Ascending aorta (tissue), 2 donors: ENCODE measurements at places on chromosomes 5 and 9. TPM values are rescaled to one million over a fixed set of nuclear protein-coding genes. Genes with fewer than 3 reads are reported as not detected.

CARD6 gene
- total RNA-seq: 8.2 TPM

TAF11L11 gene
- total RNA-seq: not detected

SPATA31C1 gene
- not detected for total RNA-seq

CDH12 gene
- 0.11 TPM for total RNA-seq

CTXN3 gene
- total RNA-seq: not detected

TOMM5 gene
- 64.5 TPM for total RNA-seq

SPAG8 gene
- total RNA-seq: not detected

RNF183 gene
- total RNA-seq: not detected

GRCh38 chr5:1702318-1702717 lies 97.3 kb downstream of the MRPL36 start:
- no peaks in the 10 kb centered on the region for H3K36me3 ChIP-seq
- no peak overlapping the region for H3K4me3 ChIP-seq
- H3K4me1 ChIP-seq: no peaks in the 10 kb centered on the region
- no peak overlapping the region for H3K27ac ChIP-seq

DNA sequence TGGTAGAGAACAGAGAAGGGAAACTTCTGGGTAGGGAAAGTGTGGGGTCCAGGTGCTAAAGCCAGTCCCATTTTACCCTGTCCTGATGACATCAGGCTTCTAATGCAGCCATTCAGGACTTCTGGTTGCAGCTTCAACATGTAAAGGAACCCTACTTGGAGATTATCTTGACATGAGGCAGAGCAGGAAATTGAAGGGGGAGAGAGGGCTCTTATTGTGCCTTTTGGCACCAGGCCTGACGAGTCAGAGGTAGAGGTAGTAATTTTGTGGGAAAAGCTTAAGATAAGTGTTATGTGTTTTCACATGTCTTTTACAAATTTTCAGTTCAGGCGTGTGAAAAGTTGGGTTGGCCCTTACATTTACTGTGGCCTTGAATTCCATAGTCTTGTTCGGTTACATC lies 102.4 kb upstream of the APC start:
- H3K4me1 ChIP-seq: no peaks in the 10 kb centered on the region
- no peaks in the 10 kb centered on the region for H3K27me3 ChIP-seq
- no peaks in the 10 kb centered on the region for H3K36me3 ChIP-seq
- no peak overlapping the region for H3K27ac ChIP-seq

GRCh38 chr5:124570285-124571035 lies 176.0 kb downstream of the ZNF608 start:
- H3K27me3 ChIP-seq: no peaks in the 10 kb centered on the region
- H3K36me3 ChIP-seq: no peaks in the 10 kb centered on the region
- no peak overlapping the region for H3K27ac ChIP-seq
- no peak overlapping the region for H3K4me3 ChIP-seq
- no peak for DNase-seq

DNA sequence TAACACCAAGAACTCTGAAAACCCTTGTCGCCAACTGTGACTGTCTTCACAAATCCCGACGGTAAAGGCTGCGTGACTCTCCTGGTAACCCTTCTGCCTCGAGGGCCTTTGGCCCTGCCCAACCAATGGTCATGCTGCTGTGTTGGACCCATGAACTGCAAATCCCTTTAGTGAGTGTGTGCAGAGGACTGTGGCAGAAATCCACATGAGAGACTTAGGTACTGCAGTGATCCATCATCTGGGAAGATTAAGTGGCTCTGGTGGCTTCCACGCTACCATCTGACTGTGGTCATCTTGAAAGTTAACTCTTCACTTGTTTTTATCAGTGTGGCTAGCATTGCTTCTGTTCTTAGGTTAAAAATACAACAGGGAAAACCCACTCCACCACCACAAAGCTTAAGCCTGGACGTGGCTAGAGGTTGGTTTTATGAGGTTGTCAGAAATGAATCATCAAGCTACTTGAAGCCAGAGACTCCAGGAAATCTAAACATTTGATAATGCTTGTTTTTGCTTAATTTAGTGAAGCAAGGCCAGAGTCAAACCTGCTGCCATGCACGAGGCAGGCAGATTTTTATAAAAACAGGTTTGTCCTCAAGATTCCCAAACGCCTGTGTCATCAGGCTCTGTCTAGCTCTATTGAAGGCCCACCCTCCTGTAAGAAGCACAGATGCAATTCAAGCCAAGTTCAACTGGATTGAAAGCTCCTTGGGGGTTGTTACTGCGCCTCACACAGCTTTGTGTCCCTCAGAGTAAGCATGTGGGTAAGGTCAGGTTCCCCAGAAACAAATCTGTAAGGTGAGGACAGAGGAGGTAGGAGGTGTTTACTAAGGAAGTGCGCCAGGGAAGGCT lies 52.7 kb upstream of the ERCC6L2 start:
- no peaks in the 10 kb centered on the region for H3K36me3 ChIP-seq
- H3K27ac ChIP-seq: peak overlapping the region; percentile 10
- DNase-seq: no peak
- no peak overlapping the region for H3K4me3 ChIP-seq
- H3K27me3 ChIP-seq: no peaks in the 10 kb centered on the region
- H3K4me1 ChIP-seq: peaks cover 5% of the 10 kb centered on the region

GRCh38 chr9:81427870-81428269 lies 261.5 kb downstream of the TLE1 start:
- H3K4me3 ChIP-seq: no peak overlapping the region
- no peaks in the 10 kb centered on the region for H3K36me3 ChIP-seq
- no peaks in the 10 kb centered on the region for H3K27me3 ChIP-seq
- no peaks in the 10 kb centered on the region for H3K4me1 ChIP-seq
- no peak overlapping the region for H3K27ac ChIP-seq

DNA sequence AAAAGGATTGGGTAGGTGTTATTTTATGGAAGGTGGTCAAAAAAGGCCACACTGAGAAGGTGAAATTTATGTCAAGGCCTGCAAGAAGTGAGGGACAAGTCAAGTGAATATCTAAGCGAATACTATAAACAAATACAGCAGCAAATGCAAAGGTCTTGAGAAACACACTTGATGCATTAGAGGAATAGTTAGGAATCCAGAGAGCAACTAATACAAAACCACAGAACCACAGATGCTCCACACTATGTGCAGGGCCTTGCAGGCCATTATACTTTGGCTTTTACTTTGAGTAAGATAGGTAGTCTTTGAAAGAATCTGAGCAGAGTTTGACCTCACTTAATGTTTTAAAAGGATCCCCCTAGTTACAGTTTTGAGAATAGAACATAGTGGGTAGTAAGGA lies 4.6 kb downstream of the ZNF622 start:
- H3K4me1 ChIP-seq: peaks cover 12% of the 10 kb centered on the region
- no peaks in the 10 kb centered on the region for H3K27me3 ChIP-seq
- H3K27ac ChIP-seq: no peak overlapping the region

GRCh38 chr9:84310883-84311282 lies 29.7 kb downstream of the SLC28A3 start:
- H3K27me3 ChIP-seq: no peaks in the 10 kb centered on the region
- DNase-seq: no peak
- H3K4me3 ChIP-seq: no peak overlapping the region

DNA sequence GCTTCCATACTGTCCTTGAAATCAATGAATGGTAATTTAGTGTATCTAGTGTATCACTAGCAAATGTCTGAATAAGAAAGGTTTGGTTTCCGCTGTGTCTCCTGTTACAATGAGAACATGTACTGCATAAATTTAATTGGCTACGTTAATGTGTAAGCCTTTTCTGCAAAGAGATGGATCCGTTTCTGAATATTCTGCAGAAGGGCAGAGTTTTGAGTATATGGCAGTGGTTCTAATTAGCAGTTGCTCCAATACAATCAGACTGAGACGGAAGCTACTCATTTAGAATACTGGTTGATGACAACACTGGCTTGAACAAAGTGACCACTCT lies 555 bp upstream of the PCDHGC4 start:
- H3K4me1 ChIP-seq: peaks cover 18% of the 10 kb centered on the region
- peak overlapping the region; percentile 45 for H3K4me3 ChIP-seq
- H3K27ac ChIP-seq: no peak overlapping the region
- peaks cover 9% of the 10 kb centered on the region for H3K36me3 ChIP-seq
- no peak for DNase-seq

DNA sequence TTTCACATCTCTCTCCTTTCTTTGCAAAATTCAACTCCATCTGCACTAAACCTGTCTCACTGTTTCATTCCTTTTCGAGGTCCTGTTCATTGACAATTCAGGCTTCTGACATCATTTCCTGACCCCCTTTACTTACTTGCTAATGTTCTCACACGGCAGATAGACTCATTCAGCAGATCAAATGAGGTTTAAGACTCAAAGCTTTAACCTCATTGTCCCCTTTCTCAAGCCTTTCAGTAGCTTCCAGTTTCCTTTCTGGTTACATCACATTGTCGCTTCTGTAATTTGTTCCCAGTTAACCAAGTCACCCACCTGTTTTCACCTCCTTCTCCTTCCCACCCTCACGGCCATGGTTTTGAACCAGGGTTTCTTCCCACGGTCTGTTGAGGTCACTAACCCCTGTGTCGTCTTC lies 143.4 kb upstream of the OTULINL start:
- H3K27ac ChIP-seq: no peak overlapping the region
- H3K4me1 ChIP-seq: peaks cover 7% of the 10 kb centered on the region
- no peaks in the 10 kb centered on the region for H3K36me3 ChIP-seq
- H3K27me3 ChIP-seq: no peaks in the 10 kb centered on the region
- H3K4me3 ChIP-seq: no peak overlapping the region
- DNase-seq: no peak

- no peaks in the 10 kb centered on the region for H3K36me3 ChIP-seq
- peaks cover 13% of the 10 kb centered on the region for H3K4me1 ChIP-seq
- H3K4me3 ChIP-seq: no peak overlapping the region
- H3K27me3 ChIP-seq: no peaks in the 10 kb centered on the region
These were observed 71.9 kb downstream of the DAPK1 start for GRCh38 chr9:87569518-87569917.

DNA sequence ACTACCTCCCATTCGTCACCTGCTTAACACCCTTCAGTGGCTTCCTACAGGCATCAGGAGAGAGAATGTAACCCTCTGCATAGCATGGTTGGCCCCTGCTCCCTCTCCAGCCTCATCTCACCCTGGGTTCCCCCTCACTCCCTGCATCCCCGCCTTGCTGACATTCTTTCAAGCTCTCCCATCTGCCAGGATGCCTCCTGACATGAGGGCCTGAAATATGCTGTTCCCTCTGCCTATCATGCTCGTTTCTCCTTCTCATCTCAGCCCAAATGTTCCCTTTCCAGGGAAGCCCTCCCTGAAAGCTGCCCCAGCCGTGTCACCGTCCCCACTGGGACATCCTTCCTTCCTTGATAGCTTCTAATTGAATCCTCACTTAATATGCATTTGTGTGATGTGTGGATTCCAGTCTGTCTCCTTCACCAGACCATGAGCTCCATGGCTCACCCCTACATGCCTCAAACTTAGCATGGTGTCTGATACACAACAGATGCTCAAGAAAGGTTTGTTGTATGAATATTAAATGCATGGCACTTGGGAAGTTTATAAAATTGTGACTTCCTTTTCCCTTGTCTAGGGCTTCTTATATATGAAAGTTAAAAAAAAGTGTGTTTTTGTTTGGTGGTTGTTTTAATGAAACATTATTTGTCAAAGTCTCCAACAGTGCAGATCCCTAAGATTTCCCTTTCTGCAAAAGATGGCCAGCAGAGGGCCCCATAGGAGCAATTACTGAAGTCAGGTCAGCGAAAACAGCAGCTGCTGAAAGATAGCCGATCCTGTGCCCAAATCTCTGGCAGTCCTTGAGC lies 7.3 kb upstream of the C5orf58 start:
- peak; percentile 41 for DNase-seq
- no peak overlapping the region for H3K4me3 ChIP-seq
- no peaks in the 10 kb centered on the region for H3K36me3 ChIP-seq

DNA sequence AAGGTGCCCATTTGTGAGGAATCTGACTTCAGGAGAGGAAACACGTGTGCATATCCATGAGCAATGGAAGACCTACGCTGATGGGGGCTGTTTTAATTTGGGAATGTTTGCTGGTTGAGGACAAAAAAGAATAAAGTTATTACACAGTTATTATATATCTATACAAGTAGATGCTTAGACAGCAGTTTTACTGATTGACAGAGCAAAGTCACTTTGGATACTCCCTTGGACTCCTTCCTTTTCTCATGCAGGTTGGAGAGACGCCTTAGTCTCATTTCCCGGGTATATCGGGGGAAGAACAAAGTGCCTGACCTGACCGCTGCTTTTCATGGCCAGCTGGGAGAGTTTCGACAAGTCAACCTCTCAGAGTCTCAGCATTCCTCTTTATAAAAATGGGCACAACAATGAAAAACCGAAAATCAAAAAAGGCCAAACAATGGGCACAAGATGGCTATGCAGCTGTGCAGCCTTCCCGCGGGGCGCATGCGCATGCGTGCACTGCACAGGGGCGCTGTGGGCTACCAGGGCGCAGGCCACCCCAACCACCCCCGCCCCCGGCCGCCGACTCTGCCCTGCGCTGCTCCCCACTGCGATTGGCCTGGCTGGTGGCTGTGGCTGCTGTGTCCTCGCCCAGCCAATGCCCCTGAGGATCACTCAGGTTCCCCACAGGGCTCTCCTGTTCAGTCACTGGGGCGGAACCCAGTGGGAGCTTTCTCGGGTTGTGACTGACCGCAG lies 18.1 kb downstream of the NFIL3 start:
- H3K27ac ChIP-seq: no peak overlapping the region
- no peak for DNase-seq
- H3K36me3 ChIP-seq: peaks cover 20% of the 10 kb centered on the region

- H3K36me3 ChIP-seq: no peaks in the 10 kb centered on the region
- no peak overlapping the region for H3K4me3 ChIP-seq
- H3K4me1 ChIP-seq: no peaks in the 10 kb centered on the region
- DNase-seq: no peak
These were observed 289.4 kb downstream of the DMAC1 start for GRCh38 chr9:7510199-7510598.

GRCh38 chr5:144135113-144135762 lies 35.2 kb downstream of the YIPF5 start:
- H3K27ac ChIP-seq: no peak overlapping the region
- no peak for DNase-seq
- no peaks in the 10 kb centered on the region for H3K36me3 ChIP-seq
- H3K4me1 ChIP-seq: no peaks in the 10 kb centered on the region
- H3K27me3 ChIP-seq: no peaks in the 10 kb centered on the region

DNA sequence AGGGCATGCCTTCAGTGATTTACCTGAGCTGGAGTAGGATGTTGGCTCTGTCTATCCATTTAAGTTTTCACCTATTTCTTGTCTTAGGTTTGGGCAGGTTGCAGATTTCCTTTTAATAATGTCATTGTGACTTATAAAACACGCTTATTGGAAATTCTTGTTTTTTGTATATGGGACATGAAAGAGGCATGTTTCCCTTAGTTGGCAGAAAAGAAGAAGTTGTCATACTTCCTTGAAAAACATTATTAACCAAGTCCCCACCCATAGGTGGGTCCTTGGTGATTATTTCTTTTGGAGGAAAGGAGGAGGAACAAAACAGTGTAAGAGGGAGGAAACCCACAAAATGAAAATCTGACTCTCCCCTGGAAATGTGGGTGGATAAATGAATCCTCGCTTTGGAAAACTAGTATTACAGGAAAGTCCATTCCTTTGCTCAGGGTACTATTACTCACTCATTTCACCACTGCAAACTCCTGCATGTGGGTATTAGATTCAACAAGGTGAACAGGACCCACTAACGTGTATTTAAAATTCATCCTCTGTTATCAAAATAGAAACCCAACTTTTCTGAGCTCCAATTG lies 9.3 kb downstream of the CER1 start:
- H3K4me3 ChIP-seq: no peak overlapping the region
- H3K27me3 ChIP-seq: no peaks in the 10 kb centered on the region
- no peaks in the 10 kb centered on the region for H3K4me1 ChIP-seq
- DNase-seq: no peak
